ENCODE measurements at places on chromosomes 3 and 15. TPM values are rescaled to one million over a fixed set of nuclear protein-coding genes. Genes with fewer than 3 reads are reported as not detected.

Gene ZNF621
- 10.2 TPM for total RNA-seq

Gene GHRL
- not detected for total RNA-seq

Gene PPCDC
- 10.8 TPM for total RNA-seq

Gene OSTN
- not detected for total RNA-seq
